Stimulated activated CD4-positive, alpha-beta T cell treated with anti-CD3 and anti-CD28 coated beads, Interleukin-1b, Interleukin-23, amount 100 ng/mL, for 1 hour (primary cell): ENCODE measurements at places on chromosomes 16 and 17.

DNA sequence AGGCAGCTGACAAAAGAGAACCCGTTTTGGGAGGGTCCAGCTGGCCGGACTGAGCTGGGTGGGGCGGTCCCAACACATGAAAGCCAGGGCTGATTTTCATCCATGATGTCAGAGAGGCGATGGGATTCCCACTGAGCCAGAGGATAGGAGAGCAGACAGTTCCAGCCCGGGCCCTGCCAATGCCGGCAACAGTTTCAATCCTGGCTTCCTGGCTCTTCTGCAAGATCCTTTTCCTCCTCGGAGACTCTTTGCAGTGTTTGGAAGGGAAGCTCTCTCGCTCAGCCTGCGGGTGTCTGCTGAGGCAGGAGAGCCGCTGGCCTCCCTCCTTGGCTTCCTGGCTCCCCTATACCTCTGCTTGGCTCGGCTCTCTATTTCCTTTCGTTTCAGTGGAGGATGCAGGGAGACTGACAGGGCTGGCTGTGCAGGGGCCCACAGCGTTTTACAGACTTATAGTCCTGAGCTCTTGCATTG is 145.5 kb upstream of the SOX9 start:
- DNase-seq: no peak

GRCh38 chr17:28526381-28526780 is 20.2 kb downstream of the FOXN1 start:
- DNase-seq: no peak

DNA sequence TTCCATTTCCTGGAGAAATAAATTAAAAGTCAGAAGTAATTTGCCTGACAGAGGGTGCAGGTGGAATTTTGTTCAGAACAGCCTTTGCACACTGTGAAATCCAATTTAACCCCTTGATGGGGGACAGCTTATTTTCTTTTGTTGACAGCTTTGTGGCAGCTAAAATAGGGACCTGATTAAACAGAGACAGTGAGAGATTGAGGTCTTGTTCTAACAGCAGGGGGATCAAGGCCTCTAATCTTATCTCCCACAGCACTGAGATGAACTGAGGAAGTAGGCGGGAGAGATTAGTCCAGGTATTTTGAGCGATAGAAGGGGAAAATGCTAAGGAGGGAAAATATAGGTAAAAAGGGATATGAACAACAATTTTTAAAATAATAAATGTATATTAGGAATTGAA is 1491.4 kb upstream of the GOT2 start:
- no peak for DNase-seq

GRCh38 chr16:68491576-68491950 is 43.3 kb upstream of the SMPD3 start:
- no peak for DNase-seq

DNA sequence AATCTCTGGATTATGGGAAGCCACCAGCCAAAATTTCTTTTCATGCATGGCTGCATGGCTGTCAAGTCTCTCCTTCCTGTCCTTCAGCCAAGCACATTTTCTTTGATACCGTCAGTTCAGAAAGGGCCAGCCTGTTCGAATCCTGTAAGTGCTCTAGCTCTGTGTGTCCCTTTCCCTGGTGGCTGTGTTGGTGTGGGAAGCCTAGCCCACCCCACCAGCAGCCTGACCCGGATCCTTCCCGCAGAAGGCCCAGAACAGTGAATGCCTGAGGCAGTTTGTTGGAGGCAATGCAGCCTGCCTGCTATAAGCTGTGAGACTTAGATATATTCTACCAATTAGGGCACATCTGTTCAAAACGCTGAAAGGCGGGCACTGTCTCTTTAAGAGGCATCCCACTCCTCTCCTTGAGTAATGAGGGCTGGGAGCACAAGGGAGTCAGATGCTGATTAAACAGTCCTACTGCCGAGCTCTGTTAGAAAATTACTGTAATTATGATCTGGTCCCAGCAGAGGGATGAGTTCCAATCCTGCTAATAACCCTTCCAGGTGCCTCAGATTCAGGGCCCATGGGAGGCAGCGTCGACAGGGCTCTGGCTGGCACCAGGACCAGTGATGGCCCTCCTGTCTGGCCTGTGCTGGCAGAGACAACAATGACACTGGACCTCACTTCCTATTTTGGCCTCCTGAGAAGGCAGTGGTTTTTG is 18.4 kb downstream of the SNX11 start:
- DNase-seq: no peak

- no peak for DNase-seq
Measured at GRCh38 chr16:84730406-84731106, 30.8 kb downstream of the USP10 start.

DNA sequence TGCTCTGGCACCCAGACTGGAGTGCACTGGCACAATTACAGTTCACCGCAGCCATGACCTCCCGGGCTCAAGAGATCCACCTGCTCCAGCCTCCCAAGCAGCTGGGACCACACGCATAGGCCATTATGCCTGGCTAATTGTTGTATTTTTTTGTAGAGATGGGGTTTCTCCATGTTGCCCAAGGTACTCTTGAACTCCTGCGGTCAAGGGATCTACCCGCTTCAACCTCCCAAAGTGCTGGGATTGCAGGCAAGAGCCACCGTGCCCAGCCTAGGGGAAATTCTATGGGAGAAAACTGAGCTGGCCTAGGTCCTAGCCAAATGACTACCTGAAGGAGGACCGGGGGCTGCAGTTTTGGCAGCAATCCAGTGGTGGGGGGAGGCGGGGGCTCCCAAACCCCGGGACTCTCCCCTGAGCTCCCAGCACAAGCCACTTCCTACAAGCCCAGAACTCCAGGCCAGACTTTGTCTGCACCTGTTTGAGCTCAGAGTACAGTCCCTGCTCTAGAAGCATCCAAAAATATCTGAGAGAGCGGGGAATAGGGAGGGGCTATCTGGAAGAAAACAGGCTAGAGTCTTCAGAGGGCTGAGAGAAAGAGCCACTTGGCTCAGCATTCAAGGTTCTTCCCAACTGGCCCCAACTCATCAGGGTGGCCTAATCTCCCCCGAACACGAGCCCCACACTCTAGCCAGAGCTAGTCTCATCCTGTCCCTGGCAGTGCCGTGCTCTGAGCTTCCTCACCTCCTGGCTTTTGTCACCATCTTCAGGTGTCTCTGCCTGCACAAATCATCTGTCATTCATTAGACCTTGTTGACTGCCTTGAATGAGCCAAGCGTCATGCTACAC is 9.1 kb downstream of the SRL start:
- no peak for DNase-seq

DNA sequence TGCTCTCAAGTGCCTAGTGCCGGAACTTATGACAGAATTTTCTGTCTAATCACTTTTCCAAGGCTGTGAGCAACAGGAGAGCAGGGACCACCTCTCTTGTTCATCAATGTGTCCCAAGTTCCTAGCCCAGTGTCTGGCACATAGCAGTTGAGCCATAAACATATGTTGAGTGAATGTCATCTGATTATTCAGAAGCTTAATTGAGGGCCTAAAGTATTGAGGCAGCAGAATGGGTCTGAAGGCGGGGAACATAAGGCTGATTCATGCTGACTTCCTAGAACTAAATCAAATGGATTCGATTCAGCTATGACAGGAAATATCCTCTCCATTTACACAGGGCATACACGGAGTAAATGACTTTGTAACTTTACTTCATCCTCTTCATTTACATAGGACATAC is 438.0 kb upstream of the ZFHX3 start:
- no peak for DNase-seq

GRCh38 chr17:41567317-41567716 is 4.5 kb downstream of the KRT9 start:
- DNase-seq: no peak

DNA sequence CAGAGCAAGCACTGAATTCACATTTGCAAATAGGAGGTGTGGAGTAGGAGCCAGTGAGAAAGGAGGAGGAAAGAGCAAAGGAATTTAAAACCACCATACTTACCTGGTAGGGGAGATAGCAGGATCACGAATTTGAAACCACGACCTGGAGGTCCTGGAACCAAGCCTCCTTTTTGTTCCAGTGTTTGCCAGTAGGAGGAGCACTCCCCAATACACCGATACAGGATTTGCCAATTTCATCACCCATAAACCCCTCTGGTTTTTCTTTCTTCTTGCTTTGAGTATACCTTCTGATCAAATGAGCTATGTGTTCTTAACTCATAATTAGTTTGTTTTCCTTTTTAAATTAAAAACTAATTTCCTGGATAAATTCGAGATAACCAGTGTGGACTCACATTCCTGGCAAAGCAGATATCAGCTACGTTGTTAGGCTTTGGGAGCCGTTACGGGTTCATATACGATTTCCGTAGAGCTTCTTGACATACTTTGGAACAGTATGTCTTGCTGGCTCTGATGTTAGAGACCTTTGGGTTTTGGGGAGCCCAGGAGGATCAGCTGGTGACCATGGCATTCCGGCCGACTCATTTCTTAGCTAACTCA is 22.7 kb downstream of the BCO1 start:
- no peak for DNase-seq

DNA sequence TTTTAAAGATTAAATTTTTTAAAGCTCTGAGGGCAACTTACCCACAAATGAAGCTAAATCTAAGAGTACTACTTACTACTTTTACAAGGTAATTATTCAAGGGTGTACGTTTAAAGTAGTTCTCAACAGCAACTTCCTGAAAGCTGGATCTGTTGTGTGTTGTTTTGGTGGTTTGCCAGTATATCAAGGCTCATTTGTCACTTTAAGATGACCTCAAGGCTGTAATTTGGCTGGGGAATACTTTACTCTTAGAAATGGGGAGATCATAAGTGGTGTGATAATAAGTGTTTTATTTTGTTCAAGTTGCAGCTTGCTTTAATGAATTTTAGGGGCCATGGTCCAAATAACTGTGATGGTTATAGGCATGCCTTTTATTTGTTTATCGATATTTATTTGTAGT is 30.4 kb downstream of the AP2B1 start:
- DNase-seq: no peak

- DNase-seq: no peak
Measured at GRCh38 chr16:73006026-73006425, 41.9 kb downstream of the ZFHX3 start.
